Cardiac septum (tissue), 1 donor: ENCODE measurements at places on chromosomes 6 and 20.

- no peak for DNase-seq
These were observed 114.4 kb upstream of the ARMC2 start for GRCh38 chr6:108733706-108734265.

- DNase-seq, result no peak
These were observed 70.5 kb downstream of the FAM217A start for GRCh38 chr6:4008324-4009047.

DNA sequence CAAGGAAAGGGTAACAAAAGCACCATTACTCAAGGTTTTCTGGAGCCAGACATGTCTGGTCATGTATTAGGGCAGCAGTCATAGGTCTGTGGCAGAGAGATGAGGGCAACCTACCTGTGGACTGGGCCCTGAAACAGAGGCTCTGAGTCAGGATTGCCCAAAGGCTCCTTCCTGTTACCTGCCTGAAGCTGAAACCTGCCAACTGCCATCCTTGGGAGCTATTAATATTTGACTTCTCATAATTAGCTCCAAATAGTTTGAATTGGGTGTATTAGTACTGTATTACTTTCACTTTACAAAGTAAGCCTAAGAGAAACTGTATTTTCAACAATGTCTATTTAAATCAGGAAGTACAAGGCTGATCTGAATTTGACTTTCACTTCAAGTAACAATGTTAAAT, 72.0 kb upstream of the TBX18 start:
- DNase-seq, result no peak

GRCh38 chr6:9484686-9485085, 930.2 kb downstream of the TFAP2A start:
- no peak for DNase-seq

- peak; percentile 78 for DNase-seq
These were observed 938 bp downstream of the WRNIP1 start for GRCh38 chr6:2765896-2766766.
